SK-N-MC (cell line): ENCODE measurements at places on chromosomes 1 and 21.

DNA sequence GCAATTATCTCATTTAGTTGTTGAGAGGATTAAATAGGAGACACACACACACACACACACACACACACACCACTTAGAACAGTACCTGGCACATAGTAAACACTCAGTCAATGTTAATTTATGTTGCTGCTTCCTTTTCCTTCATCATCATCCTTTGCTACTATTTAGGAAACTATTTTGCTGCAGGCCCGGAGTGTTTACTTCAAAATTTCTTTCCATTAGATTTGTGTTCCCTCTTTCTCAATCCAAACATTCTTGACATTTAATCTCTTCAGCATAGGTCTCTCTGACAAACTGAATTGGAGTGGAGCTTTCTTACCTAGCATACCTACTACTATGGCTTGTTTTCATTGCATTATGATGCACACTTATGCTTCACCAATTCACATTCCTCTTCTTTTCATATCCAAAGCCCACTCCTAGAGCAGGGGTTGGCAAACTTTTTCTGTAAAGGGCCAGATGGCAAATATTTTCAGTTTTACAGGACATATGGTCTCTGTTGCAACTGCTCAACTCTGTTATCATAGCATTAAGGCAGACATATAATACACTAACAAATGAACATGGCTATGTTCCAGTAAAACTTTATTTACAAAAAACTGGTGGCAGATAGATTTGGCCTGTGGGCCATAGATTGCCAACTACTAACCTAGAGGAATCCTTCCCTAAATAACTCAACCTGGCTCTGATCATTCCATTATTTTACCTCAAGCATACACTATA, 49.5 kb downstream of the SCMH1 start:
- no peak for DNase-seq

DNA sequence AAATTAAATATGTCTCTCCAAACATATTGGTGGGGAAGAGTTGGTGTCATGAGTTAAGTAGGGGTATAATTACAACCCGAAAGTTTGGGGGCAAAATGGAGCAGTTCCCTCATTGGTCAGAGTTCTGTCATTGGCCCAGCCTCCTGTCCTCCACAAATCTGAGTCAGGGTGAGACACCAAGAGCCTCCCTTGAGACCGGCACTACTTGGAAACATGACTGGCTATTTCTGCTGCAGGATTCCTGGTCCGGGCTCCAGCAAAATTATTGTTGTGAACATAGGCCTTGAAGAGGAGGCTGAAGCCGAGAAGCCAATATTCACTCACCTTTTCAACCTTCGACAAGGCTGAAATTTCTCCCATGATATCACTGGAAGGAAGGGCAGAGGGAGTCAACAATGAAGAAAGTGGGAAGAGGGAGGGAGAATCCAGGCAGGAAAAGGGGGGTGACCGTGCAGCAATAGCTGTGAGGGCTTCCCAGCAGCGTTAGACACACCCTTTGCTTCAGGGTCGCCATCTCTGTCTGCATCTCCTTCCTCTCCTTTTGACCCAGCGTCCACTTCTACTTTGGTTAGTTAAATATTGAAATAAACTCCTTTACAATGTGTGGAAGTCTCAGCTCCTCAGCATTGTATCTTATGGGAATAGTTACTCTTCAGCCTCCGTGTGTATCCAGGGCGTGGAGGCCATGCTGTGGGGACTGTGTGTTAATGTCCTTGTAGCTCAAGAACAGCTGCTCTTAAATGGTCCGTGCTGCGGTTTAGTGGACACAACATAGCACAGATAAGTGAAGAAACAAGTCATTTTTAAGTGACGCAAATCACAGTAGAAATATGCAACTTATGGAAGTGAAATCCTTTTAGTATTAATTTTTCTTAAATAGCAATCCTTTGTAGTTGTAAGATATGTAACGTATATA, 307.4 kb downstream of the DISC1 start:
- no peak for DNase-seq

GRCh38 chr1:2230781-2231531, 2.8 kb downstream of the SKI start:
- no peak for DNase-seq

GRCh38 chr1:116435806-116436610, 63.0 kb downstream of the ATP1A1 start:
- no peak for DNase-seq

DNA sequence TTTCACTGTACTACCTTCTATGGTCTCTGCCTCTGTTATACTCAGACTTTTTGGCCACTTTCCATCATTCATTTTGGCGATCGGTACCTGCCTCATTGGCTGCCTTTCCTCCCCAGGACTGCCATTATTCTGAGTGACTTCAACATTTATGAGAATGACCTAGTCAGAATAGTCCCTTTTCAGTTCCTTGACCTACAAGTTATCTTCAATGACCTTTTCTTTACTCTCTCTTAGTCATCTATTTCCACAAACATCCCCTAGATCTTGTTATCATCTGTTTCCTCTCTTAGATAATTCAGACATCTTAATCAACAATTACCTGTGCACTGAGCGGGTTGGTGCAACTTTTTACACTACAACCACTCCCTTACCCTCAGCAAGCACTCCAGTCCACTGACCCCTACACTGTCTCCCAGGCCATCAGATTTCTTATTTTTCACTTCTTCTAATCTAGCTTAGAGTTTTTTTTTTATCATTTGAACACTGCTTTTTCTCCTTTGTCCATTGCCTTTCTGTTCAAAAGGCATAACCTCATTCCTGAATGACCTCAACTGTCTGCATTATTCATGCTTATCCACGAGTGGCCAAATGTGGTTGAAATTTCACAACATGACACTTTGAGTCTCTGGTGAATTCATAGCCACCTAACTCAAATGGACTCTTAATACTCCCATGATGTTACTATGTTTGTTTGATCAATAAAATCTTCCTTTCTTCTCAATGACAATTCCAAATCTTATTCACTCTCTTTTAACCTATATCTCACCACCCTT, 112.7 kb downstream of the HMCN1 start:
- no peak for DNase-seq

DNA sequence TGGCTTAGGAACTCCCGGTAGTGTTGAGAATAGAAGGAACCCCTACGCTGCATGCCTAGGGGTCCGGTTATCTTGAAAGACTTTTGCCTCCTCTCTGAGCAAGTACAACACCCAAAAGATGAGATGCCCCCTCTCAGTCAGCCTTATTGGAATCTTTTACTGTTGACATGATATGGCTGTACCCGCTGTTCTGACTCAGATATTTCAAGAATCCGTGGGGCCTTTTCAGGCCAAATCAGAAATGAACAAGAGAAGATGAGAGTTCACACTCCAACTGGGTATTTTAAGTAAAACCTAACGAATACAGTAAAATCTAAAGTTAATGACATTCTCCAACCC, 164.2 kb downstream of the PPIAL4G start:
- no peak for DNase-seq

DNA sequence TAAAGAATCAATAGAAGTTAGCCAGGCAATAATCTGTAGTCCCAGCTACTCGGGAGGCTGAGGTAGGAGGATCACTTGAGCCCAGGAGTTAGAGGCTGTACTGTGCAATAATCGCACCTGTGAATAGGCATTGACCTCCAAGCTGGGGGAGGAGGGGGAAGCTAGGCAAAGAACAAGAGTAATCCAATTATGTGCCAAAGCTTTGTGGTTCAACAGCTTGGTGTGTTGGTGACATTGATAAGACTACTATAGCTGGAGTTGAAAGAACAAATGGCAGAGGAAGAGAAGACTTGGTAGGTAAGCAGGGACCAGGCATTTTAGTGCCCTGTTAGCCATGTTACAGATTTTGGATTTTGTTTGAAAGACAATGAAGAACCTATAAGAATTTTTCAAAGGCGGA, 2.1 kb upstream of the TMCO2 start:
- no peak for DNase-seq

- no peak for DNase-seq
Measured at GRCh38 chr1:178491721-178492120, 5.0 kb downstream of the CLEC20A start.

- no peak for DNase-seq
Measured at GRCh38 chr1:212862111-212862690, 4.1 kb downstream of the FLVCR1 start.

DNA sequence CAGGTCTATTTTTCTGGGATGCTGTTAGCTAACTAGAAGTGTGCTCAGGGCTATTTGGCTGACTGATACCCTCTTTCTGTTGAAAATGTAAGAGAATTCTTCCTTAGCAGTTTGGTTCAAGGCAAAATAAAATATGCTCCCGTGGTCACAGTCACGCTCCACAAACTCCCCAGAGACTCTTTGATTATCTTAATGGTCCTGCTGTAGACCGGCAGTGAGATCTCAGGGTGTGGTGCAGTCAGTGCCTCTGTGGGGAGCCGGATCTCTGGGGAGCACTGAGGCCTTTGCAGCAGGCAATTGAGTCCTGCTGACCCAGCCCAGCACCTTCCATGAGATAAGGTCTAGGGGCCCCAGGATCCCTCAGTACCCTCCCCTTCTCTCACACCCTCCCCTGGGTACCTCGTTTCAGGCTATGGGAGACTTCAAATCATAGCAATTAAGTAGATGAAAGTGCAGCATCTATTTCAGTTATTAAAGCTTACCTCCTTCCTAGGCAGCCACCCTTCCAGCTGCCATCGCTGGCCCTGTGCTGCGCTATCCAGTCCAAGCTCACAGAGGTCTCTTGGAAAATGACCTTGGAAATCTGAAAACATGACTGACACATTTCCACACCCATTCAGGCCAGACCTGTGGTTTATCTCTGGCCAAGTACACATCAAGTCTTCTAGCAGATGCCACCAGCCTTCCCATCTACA, 98.1 kb downstream of the SEC16B start:
- no peak for DNase-seq

- DNase-seq = no peak
Measured at GRCh38 chr21:36839123-36839522, 127.3 kb downstream of the HLCS start.

- no peak for DNase-seq
Measured at GRCh38 chr1:234401658-234402057, 28.4 kb downstream of the COA6 start.

- DNase-seq = no peak
Measured at GRCh38 chr1:30273021-30273325, 450.4 kb downstream of the MATN1 start.

DNA sequence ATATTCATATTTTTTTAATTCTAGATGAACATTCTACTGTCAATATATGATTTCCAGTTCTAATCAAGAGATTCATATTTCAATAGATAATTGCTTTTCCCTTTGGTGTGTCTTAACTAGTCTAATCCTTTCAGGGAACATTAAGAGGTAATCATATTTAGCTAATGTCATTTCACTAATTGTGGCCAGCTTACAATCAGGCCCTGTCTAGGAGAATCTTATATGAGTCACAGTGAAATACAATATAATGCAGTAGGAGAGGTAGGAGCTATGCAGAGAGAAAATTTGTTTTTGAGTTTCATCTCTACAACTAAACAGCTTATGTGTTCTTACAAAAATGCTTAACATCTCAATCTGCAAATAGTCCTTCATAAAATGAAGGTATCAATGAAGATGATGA, 85.9 kb downstream of the DPYD start:
- DNase-seq = no peak

GRCh38 chr1:114627107-114627506, 42.7 kb downstream of the DENND2C start:
- no peak for DNase-seq

- DNase-seq = no peak
Measured at GRCh38 chr1:232834066-232834465, 28.9 kb downstream of the MAP10 start.

GRCh38 chr1:239730378-239730777, 344.0 kb downstream of the CHRM3 start:
- DNase-seq = no peak

GRCh38 chr1:183023146-183023600, at the start of gene LAMC1:
Gene LAMC1 (plus strand): TSS chr1:183023420. CDS start chr1:183023717, 297 bp downstream.
- no peak for DNase-seq

- no peak for DNase-seq
Measured at GRCh38 chr1:65393347-65393746, 27.1 kb upstream of the LEPR start.

DNA sequence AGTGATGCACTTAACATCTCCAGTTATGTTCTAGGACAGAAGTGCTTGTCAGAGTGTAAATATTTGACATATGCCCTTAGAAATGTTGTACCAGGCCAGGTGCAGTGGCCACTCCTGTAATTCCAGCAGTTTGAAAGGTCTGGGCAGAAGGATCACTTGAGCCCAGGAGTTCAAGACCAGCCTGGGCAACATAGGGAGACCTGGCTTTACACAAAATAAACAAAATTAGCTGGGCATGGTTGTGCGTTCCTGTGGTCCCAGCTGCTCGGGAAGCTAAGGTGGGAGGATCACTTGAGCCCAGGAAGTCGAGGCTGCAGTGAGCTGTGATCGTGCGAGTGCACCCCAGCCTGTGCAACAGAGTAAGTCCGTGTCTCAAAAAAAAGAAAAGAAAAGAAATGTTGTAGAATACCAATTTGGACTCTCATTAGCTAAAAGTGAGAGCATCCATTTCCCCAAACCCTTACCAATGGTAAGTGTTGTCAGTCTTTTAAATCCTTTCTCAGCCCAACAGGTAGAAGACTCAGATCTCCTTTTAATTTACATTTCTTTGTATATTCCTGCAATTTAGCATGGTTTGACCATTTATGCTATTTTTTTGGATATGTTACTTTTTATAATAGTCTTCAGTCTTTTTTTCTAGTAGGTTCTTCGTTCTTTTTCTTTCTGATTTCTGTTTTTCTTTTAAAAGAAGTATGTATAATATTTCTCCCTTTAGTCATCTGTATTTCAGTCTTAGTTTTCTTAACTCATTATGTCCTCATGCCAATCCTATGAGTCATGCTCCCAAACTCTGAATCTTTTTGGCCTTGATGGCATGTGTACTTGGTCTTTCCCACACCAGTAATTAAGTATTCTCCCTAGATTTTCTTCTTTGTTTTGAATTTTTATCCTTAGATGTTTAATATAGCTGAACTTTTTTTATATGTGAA, 74.4 kb downstream of the CAMTA1 start:
- DNase-seq = no peak

GRCh38 chr1:17061486-17061885, 7.7 kb upstream of the SDHB start:
- no peak for DNase-seq

GRCh38 chr1:64965366-64966157, 787 bp downstream of the JAK1 start:
- DNase-seq = no peak

DNA sequence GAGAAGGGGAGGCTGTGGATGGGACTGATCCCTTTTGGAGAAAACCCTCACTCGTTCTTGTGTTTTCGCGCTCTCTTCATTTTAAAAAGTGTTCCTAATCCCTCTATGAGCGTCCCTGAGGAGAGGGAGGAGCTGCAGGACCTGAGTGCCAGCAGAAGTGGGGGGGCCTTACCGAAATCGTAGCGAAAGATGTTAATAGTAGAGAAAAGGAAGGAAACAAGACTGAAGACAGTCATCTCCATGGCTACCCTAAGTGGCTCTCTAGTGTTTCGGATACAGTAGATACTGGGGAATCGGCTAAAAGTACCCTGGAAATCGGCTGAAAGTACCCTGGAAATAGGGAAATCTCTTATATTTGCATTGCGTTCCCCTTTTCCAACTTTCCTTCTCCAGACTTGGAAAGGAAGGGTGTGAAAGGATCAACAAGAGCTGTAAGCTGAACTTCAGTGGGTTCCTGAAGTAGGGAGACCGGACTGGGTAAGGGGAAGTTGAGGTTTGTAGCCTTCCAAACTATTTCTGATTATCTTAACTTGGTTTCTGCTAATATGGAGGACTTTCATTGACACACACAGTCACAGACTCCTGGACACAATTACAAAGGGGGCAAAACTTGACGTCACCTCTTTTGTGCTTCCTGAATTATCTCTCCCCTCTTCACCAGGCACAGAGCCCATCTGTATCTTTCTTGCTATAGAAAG, 486 bp upstream of the DSTYK start:
- no peak for DNase-seq
